Fibroblast of skin of back (primary cell): ENCODE measurements at places on chromosomes 16 and 17.
A peak's percentile ranks its signal among the peaks of the same experiment; 100 is the strongest.

DNA sequence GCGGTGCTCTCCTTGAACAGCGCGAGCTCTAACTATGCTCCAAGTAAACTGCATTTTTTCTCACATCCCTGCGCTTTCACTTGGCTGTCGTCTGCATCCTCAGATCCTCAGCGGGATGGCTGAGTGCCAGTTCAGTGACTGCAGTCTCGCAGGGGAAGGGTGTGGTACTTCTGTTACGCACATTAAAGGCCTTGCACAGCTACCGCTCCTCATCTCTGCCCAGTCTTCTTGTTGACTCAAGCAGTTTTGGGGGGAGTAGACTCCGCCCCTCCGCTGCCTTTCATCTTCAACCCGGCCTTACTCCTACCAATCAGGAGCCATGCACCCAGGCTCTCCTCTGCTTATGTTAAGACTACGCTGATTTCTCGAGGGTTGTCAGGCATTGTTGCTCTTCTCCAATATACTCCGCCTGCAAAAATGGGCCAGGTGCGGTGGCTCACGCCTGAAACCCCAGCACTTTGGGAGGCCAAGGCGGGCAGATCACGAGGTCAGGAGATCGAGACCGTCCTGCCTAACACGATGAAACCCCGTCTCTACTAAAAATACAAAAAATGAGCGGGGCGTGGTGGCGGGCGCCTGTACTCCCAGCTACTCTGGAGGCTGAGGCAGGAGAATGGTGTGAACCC is 10.0 kb downstream of the ATP5PD start:
- peak; percentile 58 for DNase-seq

DNA sequence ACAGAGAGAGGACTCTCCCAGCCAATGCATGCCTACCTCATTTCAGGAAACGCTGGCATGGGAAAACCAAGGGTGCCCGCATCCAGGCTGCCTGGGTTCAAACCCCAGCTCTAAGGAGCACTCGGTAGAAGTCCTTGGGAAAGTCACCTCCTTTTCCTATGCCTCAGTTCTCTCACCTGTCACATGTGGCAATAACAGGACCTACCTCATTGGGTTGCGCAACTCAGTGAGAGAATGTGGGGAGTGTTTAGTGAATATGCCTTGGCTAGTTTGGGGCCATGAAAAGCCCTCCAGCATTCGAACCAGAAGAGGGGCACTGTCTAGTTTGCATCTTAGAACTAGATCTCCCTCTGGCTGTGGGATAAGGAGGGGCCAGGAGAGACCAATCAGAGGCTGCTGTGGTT is 9.0 kb upstream of the NXPH3 start:
- DNase-seq, result no peak

GRCh38 chr17:37839196-37839978 is 84.8 kb upstream of the TBC1D3K start:
- DNase-seq, result no peak

GRCh38 chr16:81008505-81008789 is 1.4 kb downstream of the CENPN start:
- DNase-seq, result no peak
